ENCODE measurements at places on chromosomes 6 and 20.
A peak's percentile ranks its signal among the peaks of the same experiment; 100 is the strongest.

DNA sequence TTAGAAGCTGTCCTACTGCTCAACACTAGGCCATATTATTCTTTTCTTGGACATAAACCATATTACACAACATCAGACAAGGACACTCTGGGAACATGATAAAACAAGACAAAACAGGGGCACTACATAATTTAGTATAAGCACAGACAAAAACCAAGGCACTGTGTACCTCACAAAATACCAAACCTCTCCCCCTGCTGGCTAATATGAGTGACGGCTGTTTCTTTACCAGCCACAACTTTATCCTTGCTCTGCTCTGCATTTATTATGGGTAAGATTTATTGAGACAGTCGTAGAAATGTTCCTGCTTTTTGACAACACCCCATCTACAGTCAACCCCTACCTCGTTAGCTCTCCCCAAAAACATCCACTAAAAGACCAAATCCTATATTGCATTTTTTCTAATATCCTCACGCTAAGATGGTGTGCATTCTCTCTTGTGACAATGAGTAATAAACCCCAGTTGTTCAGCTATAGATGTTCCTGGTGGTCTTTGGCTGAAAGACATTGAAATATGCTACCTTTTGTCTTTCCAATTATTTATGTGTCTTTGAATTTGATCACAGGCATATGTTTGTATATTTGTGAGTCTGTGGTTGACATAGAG is 23.8 kb upstream of the POLR1H start:
- DNase-seq = no peak

DNA sequence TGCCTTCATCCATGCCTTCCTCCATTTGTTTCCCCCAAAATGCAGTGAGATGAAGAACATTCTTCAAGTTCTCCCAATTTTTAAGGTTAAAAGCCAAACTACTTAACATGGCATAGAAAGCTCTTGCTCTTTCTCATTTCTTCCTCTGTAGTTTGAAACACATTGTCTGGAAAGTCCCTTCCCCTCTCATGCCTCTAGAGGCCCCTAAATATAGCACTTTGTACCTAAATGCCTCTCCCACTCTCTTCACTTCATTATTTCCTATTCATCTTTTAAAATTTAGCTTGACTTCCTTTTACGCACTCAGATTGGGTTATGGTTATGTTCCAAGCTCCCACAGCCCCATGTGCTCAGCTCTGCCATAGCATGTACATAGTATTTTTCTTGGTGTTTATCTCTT is 389.3 kb downstream of the HDGFL1 start:
- DNase-seq = no peak

DNA sequence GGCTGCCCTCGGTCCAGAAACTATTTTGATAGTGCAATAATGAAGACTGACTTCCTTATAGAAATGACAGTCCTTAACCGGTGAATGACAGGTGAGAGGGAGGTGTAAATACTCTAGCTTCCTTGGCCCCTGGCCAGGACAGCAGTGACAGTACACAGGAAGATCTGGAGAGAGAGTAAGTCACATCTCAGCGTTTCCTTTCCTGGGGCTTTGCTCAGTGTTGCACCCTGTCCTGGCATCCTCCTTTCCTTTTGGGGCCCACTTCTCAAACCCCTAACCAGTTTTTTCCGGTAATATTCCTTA is 336.9 kb downstream of the CD83 start:
- peak; percentile 29 for DNase-seq

- DNase-seq = no peak
These were observed 14.8 kb downstream of the AKAP12 start for GRCh38 chr6:151254451-151255081.

DNA sequence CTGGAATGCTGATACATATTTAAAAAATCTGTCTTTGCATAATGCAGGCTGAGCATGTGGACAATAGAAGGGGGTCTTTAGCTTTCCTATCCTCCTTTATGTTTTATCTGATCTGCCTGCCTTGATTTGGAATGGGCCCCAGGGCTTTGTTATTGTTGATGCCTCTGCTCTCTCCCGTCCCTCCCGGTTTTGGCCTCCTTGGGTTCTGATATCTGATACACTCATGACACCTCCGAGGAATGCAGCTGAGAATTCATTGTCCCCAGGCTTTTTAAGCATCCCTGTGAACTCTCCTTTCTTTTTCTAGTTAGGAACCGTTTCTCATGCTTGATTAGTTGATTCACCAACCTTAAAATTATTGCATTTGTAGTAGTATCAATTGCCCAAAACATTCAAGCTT is 185.5 kb upstream of the RALGAPA2 start:
- no peak for DNase-seq

DNA sequence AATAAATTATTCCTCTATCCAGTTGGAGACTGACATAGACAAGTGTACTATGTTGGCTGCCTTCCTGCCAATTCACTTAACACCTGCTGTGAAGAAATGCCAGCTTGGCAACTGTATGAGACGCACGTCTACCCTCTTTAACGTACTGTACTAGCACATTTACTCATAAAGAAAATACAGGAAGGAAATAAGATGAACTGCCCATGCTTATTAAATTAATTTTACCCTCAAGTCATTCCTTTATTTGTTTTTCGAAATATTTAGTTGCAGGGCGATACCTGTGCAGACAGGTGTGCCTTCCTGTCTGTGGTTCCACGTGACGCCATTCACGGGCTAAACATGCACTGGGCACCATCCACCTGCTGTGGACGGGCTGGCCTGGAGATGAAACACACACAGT is 52.0 kb downstream of the PSMG4 start:
- DNase-seq = no peak

- no peak for DNase-seq
These were observed 293.7 kb downstream of the BTBD3 start for GRCh38 chr20:12211361-12211760.

GRCh38 chr6:31538805-31539400 is 2.9 kb downstream of the DDX39B start:
- no peak for DNase-seq

- DNase-seq = peak; percentile 93
These were observed 1.3 kb downstream of the C20orf144 start for GRCh38 chr20:33663161-33664084.

GRCh38 chr6:150266963-150267685 is 101.7 kb upstream of the IYD start:
- no peak for DNase-seq

DNA sequence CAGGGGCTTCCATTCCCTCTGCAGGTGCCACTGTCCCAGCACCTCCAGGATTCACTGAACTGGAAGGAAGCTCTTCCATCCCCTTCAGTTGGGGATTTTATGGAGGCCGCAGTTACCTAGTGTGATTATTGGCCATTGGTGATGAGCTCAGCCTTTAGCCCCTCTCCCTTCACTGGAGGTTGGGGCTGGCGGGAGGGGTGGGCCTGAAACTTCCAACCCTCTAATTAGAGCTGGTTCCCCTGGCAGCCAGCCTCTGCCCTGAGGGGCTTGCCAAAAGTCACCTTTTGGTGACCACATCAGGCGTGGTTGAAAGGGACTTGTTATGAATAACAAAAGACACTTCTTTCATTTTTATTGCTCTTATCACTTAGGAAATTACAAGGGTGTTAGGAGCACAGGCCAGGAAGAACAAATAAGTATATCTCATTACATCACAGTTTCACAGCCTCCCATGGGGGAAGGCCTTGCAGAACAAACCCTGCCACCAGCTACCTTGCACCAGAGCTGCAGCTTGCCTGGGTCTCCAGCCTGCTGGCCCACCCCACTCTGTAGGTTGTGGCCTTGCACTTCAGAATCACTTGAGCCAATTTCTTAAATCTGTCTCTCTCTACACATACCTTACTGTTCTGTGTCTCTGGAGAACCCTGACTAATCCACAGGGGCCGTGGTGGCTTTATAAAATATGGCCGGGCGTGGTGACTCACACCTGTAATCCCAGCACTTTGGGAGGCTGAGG is 5.0 kb downstream of the PYGB start:
- peak; percentile 95 for DNase-seq

DNA sequence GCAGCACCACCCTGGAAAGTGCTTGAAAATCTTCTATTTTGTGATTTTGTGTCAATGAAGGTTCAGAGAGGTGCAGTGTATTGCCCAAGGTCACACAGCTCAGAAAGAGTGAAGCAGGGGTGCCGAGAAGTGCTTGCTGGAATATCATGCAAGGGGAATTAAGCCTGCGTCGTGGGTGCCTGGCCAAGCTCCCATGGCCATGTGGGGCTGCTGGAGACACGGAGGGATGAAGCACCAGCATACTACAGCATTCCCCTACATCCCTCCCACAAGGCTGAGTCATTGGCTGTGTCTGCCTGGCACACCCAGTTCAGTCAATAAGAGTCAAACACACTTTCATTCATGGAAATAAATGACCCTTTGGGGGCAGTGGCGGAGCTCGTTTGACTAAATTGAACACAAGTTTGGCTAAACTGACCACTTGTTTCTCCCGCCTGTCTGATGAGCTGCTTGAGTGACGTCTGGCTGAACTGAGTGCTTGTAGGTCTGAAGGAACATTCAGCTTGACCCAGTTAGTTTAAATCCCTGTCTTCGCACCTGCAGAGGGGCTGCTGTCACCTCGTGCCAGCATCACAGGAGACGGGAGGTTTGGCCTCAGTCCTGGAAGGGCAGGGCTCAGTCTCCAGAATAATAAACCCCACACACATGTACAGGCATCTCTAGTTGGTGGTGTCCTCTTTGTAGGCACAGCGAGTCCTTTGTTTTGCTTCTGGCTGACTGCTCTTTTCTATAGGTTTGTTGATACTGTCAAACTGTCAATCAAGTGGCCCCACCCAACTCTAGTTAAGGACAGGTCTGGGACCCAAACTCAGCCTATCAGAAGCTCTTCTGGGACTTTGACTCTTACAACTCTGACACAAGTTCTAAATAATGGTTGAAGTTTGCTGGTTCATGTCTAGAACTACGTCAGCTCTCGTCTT is 8.4 kb upstream of the TGM2 start:
- DNase-seq = no peak

DNA sequence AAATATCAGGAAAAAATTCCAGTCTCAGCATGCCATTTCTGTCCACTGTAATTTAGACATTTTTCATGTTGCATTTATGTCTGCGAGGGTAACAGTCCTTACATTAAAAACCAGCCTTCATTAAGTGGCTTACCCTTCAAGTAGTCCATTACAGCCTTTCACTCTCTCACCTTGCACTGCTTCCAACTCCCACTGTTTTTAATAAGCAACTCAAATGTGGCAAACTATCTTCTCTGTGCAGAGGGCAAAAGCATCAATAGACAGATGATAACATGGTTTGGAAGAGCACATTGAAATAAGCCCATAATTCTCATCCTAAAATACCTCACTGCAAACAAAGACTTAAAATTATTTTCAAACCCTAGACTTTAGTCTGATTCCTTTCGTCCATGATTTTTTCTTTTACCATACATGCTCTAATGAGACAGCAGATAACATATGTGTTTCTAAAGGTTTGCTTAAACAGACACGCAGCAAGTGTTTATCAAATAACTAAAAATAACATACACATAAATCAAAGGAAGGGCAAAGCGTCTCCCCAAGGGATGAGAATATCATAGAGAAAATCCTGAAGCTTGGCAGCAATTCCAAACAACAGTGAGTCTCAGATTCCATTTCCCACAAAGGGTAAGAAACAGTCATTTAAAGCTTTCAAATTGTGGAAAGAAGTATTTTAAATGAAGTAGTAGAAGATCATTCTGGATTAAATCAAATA is 130.4 kb downstream of the PTPRK start:
- no peak for DNase-seq

DNA sequence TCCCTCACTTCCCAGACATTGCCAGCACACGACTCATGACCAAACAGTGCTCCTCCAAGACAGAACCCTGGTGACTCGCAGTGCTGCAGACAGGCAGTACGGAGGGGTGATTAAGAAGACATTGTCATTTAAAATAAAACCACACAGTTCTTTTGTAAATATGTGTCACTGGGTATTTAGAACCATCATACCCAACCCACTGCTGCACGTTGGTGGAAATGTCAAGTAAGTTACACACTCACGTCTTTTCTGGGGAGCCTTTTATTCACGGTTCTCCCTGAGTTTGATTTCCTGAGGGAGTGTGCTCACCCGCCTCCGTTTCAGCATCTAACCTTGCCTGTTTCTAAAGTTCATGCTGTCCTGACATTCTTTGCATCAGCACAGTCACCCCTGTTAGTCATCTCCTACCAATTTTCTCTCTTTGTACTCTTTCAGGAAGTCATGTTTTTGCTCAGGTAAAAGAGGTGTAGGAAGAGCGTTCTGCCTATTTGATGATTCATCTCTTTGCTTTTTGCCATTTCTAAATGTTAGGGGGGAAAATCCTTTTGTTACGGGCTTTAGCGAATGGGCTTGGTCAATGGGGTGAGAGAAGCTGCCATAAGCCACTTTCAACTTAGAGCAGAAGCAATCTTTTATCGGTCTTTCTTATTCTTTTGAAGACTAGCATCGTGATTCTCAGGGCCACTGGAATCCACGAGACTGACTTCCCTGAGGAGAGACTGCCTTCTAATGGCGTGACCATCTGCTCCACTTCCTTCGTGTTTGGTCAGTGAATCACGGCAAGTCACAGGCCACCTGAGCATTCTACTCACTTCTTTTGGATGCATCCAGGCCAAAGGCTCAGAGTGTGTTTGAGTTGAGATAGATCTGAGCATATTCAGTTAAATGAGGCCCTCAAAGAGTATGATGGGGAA is 512.8 kb upstream of the JARID2 start:
- no peak for DNase-seq

DNA sequence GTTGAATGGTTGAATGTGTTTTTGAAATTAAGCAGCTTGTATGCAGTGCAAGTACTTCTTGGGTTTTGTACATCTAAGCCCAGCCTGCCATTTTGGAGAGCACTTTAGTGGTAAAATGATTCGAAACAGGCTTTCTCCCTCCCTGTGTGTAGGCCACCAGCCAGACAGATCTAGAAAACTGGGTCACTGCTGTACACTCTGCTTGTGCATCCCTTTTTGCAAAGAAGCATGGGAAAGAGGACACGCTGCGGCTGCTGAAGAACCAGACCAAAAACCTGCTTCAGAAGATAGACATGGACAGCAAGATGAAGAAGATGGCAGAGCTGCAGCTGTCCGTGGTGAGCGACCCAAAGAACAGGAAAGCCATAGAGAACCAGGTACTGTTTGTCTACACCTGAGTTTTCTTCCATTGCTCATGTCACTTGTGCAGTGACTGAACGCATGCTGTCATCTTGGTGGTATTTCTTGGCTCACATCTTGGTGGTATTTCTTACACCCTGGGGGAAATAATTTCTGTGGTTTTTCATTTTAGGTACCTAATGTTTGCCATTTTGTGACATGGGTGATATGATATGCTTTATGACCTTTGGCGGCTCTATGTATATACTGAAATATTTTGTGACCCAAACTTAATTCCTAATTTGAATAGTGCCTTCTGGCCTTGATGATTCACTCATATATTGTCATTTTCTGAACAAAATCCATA is 115.7 kb upstream of the CLDN20 start:
- DNase-seq = no peak

GRCh38 chr6:131381052-131381708 is 191.8 kb upstream of the ARG1 start:
- peak; percentile 89 for DNase-seq

- no peak for DNase-seq
These were observed 60.5 kb downstream of the CD164 start for GRCh38 chr6:109321752-109322151.

- DNase-seq = no peak
These were observed 290.1 kb upstream of the PRDM1 start for GRCh38 chr6:105795913-105796517.

GRCh38 chr20:50470264-50470858 is 39.8 kb upstream of the PTPN1 start:
- DNase-seq = no peak

Data from NCI-H146 (cell line).